SW480 (cell line): ENCODE measurements at places on chromosomes 5 and 9.

DNA sequence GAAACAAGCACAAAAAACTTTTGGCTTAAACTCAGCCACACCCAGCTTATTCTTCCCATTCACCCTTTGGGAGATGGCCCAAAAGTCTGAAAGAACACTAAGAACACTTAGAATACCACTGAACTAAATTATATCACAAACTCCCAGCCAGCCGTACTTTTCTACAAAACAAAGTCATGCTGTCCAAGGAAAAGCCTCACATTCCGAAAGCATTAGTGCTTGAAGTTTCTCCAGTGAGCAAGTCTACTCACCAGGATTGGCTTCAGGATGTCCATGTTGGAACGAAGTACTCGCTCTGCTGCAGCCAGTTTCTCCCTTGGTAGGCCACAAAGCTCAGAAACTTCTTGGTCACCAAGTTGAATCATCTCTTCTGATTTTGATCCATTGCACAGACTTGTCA is 69.7 kb downstream of the ABCA1 start:
- no peak for DNase-seq

- peak; percentile 80 for DNase-seq
These were observed 24.4 kb upstream of the VDAC1 start for GRCh38 chr5:134029156-134029555.

- DNase-seq: no peak
These were observed 119.6 kb upstream of the FST start for GRCh38 chr5:53360811-53361210.

DNA sequence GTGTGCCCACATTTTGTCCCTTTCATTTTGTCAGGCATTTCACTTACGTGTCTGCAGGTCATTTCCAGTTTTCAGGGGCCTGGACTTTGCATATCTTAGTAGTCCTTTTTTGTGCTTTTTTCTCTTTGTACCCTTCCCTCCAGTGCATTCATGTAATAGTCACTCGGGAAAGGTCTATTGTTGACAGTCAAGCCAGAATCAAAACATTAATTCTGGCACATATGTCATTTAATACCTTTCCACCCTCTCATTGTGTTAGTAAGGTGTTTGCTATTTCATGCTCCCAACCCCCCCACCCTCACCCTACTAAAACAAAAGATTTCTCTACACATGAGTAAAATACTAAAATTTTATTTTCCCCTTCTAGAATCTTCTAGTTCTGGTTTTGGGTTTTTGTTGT is 42.7 kb downstream of the UGCG start:
- DNase-seq: no peak

DNA sequence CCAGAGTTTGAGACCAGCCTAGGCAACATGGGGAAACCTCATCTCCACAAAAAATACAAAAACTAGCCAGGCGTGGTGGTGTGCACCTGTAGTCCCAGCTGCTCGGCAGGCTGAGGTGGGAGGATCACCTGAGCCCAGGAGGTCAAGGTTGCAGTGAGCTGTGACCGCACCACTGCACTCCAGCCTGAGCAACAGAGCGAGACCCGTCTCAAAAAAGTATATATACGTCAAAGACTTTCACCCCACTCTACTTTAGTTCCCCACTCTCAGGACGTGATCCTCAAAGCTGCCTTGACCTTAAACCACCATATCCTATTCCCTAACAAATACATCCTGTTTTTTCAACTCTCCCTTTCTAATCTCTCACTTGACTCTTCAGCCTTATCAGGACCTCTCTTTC is 41.0 kb downstream of the PCDHGC5 start:
- DNase-seq: no peak

GRCh38 chr9:34744295-34745221 is 34.6 kb upstream of the CCL21 start:
- peak; percentile 31 for DNase-seq

DNA sequence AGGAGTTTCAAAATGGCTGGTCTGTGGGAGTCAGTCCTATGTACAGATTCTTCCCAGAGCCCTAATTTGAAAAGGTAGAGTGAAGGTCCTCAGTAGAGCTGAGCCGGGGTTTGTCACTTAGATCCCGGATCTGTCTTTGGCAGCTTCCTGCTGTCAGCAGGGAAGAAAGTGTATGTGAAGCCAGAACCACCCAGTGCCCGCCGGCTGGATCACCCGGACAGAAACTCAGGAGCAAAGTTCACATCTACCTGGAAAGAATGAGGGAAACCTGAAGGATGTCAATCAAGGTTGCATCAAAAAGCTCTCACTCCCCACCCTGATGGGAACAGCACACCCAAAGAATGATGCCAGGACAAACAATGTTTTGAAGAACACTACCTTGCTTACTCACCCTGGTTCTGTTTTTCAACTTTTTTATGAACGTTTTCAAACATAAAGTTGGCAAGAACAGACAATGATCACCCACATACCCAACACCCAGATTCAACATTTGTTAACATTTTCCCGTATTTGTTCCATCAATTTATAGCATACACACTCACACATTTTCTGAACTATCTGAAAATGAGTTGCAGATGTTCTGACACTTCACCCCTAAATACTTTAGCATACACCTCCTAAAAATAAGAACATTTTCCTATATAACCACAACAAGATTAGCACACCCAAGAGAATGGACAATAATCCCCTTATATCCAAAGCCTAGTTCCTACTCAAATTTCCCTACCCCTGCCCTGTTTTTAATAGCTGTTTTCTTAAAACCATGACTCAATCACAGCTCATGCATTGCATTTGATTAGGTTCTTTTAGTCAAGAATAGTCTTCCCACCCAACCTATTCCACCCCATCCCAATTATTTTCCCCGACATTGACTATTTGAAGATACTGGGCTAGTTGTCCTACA is 133.9 kb downstream of the LHFPL2 start:
- DNase-seq: no peak

DNA sequence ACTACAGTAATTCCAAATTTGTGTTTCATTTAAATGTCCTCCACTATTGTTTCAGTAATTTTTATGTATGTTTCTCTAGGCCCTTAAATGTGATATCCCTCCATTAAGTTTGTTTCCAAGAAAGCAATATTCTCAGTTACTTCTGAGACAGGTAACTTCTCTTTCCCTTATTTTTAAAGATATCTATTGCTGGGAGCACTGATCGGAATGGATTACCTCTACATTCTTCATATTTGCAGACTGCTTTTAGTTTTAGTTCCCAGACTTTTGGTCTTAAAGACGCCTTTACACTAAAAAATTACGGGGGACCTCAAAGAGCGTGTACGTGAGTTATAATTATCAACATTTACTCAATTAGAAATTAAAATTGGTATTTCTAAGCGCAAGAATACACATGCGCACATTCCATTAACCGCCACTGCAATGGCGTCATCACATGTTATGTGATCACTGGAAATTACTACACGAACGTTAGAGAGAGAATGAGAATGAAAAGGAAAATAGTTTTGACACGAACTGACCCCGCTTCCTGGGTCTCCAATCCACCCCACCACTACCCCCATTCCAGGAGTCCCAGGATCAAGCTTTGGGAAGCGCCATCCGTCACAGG is 519 bp upstream of the RAD50 start:
- DNase-seq: peak; percentile 8

- DNase-seq: no peak
These were observed 97.2 kb downstream of the CRB2 start for GRCh38 chr9:123453076-123453667.

- DNase-seq: no peak
These were observed 3.1 kb downstream of the ANXA2R start for GRCh38 chr5:43036856-43037635.

DNA sequence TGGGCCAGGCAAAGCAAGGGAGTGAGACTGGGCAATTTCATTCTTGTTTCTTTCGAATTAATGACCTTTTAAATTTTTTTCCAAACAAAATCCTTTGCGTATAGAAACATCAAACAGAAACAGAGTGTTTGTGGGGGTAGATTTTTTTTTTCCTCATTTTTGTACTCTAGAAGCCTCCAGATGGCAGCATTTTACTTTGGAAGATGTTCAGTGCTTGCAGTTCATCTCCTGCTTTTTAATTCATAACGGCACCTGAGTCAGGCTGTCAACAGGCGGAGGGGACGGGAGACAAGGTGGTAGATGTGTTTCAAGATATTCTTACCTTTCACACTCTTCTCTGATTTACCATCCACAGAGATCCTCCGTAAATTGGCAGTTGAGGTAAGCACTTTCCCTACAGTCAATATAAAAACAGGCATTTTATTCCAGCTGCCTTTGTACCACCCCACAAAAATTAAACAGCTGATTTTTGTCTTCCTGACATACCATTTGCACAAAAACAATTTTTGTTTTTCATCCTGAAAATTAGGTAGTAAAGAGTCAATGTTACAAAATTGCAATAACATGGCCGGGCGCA is 99.5 kb upstream of the FBXL17 start:
- peak; percentile 64 for DNase-seq

DNA sequence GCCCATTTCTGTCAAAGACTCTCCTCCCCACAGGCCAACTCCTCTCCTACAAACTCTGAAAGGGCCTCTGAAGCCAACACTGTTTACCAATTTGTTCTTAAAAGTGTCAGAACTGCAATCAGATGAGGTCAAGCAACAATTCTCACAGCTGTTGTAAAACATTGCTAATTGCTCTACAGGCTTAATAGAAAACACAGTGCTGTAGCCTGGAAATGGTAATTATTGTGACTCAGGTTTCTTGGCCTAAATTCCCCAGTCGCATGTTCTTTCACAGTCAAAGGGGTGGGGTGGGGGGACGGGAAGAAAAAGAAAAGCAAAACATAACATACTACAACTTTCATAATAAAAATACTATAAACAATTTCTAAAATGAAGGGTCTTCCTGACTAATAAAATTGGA is 343.2 kb downstream of the DMAC1 start:
- DNase-seq: no peak

GRCh38 chr5:59174248-59174844 is 591.5 kb downstream of the RAB3C start:
- peak; percentile 84 for DNase-seq

- DNase-seq: no peak
These were observed 57.7 kb downstream of the DUSP1 start for GRCh38 chr5:172713113-172713808.

GRCh38 chr9:16206518-16206917 is 653.7 kb downstream of the CCDC171 start:
- DNase-seq: no peak

GRCh38 chr5:165231821-165232508 is 1726.5 kb downstream of the MAT2B start:
- DNase-seq: no peak

- DNase-seq: peak; percentile 57
These were observed 3.1 kb downstream of the EGR1 start for GRCh38 chr5:138468133-138468965.

- DNase-seq: no peak
These were observed 261.3 kb downstream of the SGCD start for GRCh38 chr5:156588306-156588705.

GRCh38 chr9:90999425-91000397 is 198.1 kb downstream of the SYK start:
- DNase-seq: no peak

DNA sequence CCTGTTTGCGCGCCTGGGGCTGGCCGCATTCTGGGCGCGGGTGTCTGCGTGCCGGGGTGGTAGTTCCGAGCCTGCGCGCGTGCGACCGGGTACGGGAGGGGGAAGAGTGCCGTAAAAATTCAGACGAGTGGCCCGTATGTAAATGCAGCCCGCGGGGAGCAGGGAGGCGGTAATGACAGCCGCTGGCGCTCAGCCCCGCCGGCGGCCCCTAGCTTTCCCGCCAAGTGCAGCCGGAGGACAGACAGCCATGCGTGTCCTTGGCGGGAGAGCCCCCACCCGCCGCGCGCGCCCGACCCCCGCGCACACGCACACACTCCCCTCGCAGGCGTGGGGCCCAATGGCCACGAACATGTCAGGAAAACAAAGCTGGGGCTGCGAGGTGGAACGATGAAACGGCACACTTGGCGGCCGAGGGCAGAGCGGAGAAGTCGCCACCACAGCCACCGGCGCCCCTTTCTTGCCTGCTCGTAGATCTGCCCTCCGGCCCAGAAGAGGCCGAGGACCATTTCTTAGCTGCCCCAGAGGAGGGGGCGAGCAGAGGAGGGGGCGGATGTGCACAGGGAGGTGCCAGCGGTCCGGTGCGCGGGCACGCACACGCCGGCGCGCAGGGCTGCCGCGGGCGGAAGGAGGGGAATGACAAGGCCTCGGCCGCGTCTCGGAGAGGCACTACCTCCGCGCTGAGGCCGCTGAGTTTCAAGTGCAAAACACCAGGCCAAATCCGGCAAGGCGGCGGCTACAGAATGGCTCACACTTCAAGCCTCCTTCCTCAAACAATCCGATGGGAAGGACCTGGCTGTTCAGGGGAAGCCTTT is 208.4 kb downstream of the MEF2C start:
- peak; percentile 77 for DNase-seq
